ENCODE measurements at places on chromosomes 4 and X.
A peak's percentile ranks its signal among the peaks of the same experiment; 100 is the strongest.

- peak; percentile 27 for DNase-seq
These were observed 278.6 kb downstream of the ADGRA3 start for GRCh38 chr4:22237155-22237751.

GRCh38 chr4:850323-850945 lies 24.5 kb upstream of the CPLX1 start:
- DNase-seq = no peak

DNA sequence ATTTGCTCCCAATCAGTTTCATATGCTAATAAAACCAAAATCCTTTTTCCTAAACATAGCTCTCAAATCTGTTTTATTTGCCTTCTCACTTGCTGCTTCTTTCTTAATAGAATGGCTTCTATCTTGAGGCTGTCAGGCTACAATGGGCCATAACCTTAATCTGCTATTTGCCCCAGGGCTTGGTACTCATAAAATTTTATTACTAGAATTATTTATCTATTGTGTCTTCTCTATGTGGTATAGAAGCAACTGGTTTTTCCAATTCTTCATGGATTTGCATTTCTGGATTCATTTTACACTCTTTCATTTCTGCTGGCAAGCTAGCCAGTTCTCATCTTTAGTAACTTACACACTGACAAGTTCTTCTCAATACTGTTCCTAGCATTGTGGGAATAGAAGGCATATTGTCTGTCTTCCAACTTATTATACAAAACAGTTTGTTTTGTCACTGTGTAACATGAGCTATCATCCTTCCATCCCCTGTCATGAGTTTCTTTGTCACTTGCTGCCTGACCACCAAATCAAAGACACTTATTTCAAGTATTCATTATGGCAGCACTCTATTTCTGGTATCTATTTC lies 96.6 kb upstream of the KCNIP4 start:
- DNase-seq = no peak

DNA sequence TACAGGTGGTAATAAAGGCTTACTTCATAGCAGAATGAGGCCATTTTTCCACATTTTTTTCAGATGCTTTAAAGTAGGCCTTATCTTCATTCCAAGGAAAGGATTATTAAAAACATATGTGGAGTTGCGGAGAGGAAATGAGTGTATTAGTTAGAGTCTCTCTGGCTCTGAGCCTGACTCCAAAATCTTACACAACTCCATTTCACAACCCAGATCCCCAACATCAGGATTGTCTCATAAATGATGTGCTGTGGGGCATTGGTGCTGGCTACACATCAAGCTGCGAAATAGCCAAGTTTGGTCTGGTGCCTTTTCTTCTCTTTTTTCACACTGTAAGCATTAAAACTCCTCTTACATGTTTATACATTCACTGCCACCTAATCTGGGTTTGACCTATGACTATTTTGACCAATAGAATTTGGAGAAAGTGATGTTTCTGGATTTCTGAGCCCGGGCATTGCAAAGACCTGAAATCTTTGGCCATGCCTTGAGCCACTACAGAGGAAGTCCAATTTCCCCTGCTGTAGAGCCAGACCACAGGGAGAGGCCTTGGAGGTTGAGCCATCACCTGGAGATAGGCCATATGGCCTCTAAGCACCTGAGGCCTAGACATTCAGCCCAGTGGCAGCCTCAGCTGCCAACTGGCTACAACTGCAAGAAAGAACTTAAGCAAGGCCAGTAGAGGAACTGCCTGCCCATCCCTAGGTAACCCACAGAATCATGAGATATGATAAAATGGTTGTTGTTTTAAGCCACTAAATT lies 16.7 kb upstream of the SOD3 start:
- DNase-seq = peak; percentile 54

GRCh38 chr4:181525634-181526033 lies 717.6 kb upstream of the TENM3 start:
- no peak for DNase-seq
